ENCODE measurements at places on chromosomes 7 and 10.

GRCh38 chr7:129742256-129742655 is 130.7 kb downstream of the NRF1 start:
- no peak for DNase-seq

GRCh38 chr7:22542669-22543068 is 42.7 kb upstream of the STEAP1B start:
- no peak for DNase-seq

DNA sequence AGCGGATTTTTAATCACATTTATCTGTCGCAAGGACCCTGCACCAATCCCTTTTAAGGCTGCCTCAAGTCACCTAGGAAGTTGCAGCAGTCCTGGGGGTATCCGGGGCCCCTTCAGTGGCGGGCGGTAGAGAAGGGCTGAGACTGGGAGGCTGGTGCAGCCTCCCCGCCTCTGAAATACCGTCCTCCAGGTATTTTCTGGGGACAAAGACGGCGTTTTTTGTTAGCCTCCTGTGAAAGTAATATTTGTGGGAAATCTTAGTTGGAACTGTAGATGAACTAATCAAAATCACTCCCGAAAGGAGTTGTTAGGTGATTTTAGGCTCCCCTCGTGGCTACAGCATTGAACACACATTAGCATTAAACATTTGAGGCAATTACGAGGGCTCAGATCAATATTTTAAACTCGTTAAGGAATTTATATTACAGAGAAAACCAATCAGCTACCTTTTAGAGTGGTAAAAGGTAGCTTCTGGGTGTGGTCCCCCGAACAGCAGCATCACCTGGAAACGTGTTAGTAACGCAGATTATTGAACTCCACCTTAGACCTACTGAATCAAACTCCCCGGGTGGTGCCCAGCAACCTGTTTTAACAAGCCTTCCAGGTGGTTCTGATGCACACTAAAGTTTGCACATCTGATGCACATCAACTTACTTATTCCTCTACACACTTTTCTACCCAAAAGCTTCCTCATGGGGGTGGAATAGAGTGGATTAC is 530 bp upstream of the ANXA7 start:
- DNase-seq = no peak

GRCh38 chr7:130926001-130926691 is 192.1 kb upstream of the KLF14 start:
- no peak for DNase-seq

GRCh38 chr7:21743493-21743892 is 200.7 kb downstream of the DNAH11 start:
- DNase-seq = no peak

DNA sequence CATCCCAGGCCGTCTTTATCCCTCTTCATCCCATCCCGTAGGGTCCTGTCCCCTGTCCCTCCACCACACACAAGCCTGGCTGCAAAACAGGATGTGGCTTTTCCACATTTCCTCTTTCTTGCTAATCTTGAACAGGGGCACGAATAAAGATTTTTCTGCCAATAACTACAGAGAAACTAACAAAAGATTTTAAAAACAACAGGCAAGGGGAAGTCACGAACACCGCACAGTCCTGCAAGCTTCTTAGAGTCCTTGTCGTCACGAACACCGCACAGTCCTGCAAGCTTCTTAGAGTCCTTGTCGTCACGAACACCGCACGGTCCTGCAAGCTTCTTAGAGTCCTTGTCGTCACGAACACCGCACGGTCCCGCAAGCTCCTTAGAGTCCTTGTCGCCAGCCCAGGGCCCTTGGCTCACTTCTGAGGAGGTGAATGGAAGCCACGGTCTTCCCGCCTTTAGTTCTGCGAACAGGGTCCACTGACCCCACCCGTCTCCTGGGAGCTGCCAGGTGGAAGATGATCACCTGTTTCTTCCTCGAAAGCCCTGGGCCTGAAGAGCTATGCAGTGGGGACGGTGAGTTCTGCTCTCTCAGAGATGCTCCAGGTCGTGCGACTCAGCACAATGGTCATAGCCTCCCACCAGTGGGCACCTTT is 10.3 kb upstream of the INSIG1 start:
- DNase-seq = no peak

DNA sequence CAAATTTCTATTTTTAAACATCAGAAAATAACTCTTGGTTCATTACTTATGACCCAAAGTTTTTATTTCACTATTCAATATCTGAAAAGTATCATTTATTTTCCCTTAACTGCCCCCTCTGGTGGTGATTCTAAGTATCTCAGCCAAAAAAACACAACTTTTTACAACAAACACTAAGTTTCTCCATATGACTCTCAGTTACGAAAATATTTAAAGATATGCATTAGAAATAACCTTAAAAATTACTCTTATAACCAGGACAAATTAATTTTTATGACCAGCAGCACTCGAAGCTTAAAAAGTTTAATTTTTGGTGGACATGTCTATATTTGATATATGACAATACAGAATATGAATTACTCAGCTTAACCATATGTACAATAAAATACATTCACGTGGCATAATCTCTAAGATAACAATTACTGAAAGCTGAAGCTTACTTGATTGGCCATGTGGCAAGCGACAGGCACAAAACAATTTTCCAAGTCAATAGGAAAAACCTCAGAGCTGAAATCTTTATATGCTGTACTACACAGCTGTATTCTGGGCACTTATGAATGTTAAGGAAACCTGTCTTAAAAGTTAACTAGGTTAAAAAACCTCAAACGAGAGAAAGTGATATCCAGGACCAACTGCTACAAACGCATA is 2.3 kb downstream of the HNRNPA2B1 start:
- no peak for DNase-seq

DNA sequence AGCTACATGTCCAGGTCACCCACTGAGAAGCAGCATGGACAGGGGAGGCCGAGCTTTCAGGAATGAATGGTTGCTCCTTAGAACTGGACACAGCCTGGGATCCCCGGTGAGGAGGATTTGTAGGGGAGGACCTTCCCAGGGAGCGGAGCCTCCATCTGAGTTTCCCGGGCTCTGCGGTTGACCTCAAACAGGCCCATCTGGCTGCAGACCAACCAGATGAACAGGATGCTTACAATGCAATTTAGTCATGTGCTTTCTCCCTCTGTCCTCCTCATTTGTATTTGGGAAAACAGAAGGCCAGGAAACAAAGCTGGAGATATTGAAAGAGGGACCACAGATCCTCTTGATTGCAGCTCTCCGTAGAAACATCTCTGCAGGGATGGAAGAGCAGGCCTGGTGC is 104.8 kb downstream of the EMX2 start:
- DNase-seq = no peak

GRCh38 chr7:115235075-115235474 is 313.2 kb downstream of the MDFIC start:
- DNase-seq = no peak

- DNase-seq = no peak
Measured at GRCh38 chr7:124263232-124263827, 230.5 kb upstream of the TMEM229A start.

- no peak for DNase-seq
Measured at GRCh38 chr10:17781856-17782255, 27.3 kb upstream of the MRC1 start.

- no peak for DNase-seq
Measured at GRCh38 chr10:121981346-121981745, 6.3 kb upstream of the NSMCE4A start.

GRCh38 chr7:31093282-31093681 is 41.2 kb downstream of the ADCYAP1R1 start:
- DNase-seq = no peak

- no peak for DNase-seq
Measured at GRCh38 chr7:51031216-51031615, 248.5 kb upstream of the GRB10 start.

DNA sequence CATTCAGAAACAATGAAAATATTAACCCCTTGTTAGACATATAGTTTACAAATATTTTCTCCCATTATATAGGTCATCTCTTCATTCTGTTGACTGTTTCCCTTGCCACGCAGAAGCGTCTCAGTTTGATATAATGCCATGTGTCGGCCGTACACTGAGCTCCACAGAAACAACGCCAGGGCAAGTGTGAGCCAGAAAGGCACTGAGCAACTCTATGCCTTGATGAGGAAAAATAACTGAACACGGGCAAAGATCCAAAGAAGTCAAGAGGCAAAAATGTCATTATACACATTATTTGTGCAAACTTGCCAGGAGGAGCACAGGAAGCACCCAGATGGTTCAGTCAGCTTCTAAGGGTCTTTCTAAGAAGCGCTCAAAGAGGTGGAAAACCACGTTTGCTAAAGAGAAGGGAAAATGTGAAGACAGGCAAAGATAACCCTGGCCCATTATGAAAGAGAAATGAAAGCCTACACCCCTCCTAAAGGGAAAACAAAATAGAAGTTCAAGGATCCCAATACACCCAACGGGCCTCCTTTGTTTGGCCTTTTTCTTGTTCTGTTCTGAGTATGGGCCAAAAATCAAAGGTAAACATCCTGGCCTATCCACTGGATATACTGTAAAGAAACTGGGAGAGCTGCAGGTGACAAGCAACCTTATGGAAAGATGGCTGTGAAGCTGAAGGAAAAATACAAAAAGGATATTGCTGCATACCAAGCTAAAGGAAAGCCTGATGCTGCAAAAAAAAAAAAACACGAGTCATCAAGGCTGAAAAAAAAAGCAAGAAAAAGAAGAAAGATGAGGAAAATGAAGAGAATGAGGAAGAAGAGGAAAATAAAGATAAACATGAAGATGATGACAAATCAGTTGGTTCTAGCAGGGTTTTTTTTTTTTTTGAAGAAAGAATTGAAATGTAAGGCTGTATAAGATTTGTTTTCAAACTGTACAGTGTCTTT is 15.5 kb downstream of the ARHGAP12 start:
- DNase-seq = no peak

- no peak for DNase-seq
Measured at GRCh38 chr7:11427686-11428273, 404.2 kb downstream of the THSD7A start.

GRCh38 chr7:116653204-116653603 is 18.8 kb upstream of the MET start:
- DNase-seq = no peak

DNA sequence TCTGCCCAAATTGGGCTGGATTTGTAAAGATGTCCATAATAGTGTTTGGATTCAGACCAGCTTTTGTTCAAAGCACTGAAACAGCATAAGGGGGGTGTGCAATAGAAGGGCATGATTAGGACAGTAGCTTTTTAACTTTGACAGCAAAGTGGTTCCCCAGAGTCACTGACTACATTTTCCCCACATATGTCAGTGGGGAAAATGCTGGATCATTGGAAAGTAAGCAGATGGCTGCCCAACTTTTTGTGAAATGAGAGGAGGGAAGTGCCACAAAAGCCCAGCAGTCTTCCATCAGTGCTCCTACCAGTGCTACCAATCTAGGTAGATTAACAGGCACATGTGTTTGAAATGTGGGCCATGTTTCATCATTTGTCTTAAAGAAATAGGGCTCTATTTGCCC is 162.8 kb downstream of the FZD1 start:
- DNase-seq = no peak

- no peak for DNase-seq
Measured at GRCh38 chr7:64992971-64993370, 2.1 kb upstream of the ZNF117 start.

GRCh38 chr7:101795461-101795860 is 22.0 kb upstream of the CUX1 start:
- no peak for DNase-seq

- no peak for DNase-seq
Measured at GRCh38 chr7:106515321-106515720, 145.6 kb downstream of the CCDC71L start.

DNA sequence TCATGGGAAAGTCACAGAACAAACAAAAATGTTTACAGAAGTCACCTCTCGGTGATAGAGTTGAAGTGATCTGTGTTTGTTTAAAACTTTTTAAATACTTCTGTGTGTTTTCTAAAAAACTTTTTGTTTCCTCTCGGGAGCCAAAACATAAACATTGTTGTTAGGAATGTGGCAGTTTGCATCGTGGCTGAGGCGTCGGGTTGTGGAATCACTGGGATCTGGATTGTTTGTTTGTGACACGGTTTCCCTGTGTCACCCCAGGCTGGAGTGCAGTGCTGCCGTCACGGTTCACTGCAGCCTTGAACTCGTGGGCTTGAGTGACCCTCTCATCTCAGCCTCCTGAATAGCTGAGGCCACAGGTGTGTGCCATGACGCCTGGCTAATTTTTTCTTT is 29.0 kb upstream of the SUN1 start:
- DNase-seq = no peak

GRCh38 chr10:103693812-103694205 is 161.6 kb downstream of the SH3PXD2A start:
- DNase-seq = no peak

- no peak for DNase-seq
Measured at GRCh38 chr10:59970396-59971368, 64.3 kb upstream of the CCDC6 start.

GRCh38 chr7:18610331-18610948 is 114.9 kb downstream of the HDAC9 start:
- no peak for DNase-seq

DNA sequence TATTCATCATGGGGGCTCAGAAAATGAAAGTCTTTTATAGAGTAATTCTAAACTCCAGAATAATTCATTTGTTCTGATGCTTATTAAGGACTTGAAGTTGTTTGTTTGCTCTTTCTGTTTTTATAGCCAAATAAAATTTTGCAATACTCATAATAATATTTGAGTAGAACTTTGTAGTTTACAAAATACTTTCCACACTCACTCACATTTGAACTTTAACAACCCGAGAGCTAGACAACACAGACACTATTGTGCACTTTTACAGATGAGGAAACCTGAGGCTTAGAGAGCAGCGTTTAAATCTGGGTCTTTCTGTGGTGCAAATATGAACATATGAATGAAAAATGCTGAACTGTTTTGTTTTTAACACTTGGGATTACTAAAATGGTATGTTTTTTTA is 126.8 kb downstream of the KAT6B start:
- DNase-seq = no peak

GRCh38 chr10:75042292-75042974 is 69.0 kb upstream of the SAMD8 start:
- no peak for DNase-seq

DNA sequence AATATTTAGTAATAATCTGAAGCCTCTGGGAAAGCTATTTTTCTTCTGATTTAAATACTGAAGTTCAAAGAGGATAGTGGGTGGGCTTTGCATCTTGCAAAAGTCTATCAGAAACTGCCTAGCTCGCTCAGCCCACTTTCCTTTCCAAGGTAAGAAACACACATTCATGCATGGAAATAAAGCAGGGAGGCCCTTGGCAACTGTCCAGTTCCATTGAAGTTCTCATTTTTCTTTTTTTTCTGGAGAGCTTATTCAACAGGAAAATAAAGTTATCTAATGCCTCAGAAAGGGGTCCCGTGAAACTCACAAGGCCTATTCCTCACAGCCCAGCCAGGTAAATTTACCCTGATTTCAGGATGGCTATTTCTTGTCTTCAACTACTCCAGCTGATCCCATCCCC is 654.9 kb downstream of the KCNMA1 start:
- no peak for DNase-seq

- no peak for DNase-seq
Measured at GRCh38 chr10:89518108-89518507, 17.3 kb downstream of the SLC16A12 start.

- no peak for DNase-seq
Measured at GRCh38 chr10:110426294-110427181, 71.2 kb upstream of the DUSP5 start.

GRCh38 chr7:111682588-111683340 is 120.5 kb upstream of the IMMP2L start:
- no peak for DNase-seq

Measured in GM12892 (cell line).